Thoracic aorta (tissue), 2 donors: ENCODE measurements at places on chromosomes 1 and 21. TPM values are rescaled to one million over a fixed set of nuclear protein-coding genes. Genes with fewer than 3 reads are reported as not detected.

UBXN10 gene
- total RNA-seq, result 0.68 TPM

OR6K3 gene
- total RNA-seq, result not detected

STUM gene
- total RNA-seq, result 1.6 TPM

CYP4A11 gene
- total RNA-seq, result not detected

TPTE gene
- not detected for total RNA-seq

ARMH1 gene
- total RNA-seq, result 5.8 TPM

ILF2 gene
- 75.7 TPM for total RNA-seq

SELP gene
- total RNA-seq, result 9.3 TPM

PTPN7 gene
- total RNA-seq, result 4.3 TPM

SPOCD1 gene
- total RNA-seq, result 6.6 TPM

ORC1 gene
- 0.49 TPM for total RNA-seq

EXTL1 gene
- 1.6 TPM for total RNA-seq

CD53 gene
- total RNA-seq, result 55.6 TPM

C8A gene
- total RNA-seq, result not detected

GRCh38 chr21:31888936-31889371 lies 16.1 kb downstream of the HUNK start:
- no peak for DNase-seq

- no peak for DNase-seq
Observed at GRCh38 chr1:219806020-219806419, 122.3 kb downstream of the SLC30A10 start.

- no peak for DNase-seq
Observed at GRCh38 chr1:200206340-200206739, 178.8 kb downstream of the NR5A2 start.

GRCh38 chr1:26360807-26361604 lies 7.1 kb upstream of the CRYBG2 start:
- no peak for DNase-seq

DNA sequence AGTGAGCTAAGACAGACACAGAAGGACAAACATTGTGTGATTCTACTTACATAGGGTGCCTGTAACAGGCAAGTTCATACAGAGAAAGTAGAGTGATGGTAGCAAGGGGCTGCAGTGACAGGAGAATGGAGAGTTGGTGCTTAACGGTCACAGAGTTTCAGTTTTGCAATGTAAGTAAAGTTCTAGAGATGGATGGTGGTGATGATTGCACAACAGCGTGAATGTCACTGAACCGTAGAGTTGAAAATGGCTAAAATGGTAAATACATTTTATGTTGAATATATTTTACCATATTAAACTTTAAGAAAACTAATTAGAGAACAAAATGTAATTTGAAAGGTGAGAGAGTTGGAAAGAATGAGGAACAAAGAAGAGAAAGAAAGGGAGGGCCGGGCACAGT lies 8.7 kb downstream of the CFAP107 start:
- DNase-seq, result no peak

- DNase-seq, result peak; percentile 40
Observed at GRCh38 chr1:165592945-165593823, 37.9 kb upstream of the MGST3 start.

GRCh38 chr1:2432441-2432844 lies 20.1 kb upstream of the PEX10 start:
- DNase-seq, result no peak

DNA sequence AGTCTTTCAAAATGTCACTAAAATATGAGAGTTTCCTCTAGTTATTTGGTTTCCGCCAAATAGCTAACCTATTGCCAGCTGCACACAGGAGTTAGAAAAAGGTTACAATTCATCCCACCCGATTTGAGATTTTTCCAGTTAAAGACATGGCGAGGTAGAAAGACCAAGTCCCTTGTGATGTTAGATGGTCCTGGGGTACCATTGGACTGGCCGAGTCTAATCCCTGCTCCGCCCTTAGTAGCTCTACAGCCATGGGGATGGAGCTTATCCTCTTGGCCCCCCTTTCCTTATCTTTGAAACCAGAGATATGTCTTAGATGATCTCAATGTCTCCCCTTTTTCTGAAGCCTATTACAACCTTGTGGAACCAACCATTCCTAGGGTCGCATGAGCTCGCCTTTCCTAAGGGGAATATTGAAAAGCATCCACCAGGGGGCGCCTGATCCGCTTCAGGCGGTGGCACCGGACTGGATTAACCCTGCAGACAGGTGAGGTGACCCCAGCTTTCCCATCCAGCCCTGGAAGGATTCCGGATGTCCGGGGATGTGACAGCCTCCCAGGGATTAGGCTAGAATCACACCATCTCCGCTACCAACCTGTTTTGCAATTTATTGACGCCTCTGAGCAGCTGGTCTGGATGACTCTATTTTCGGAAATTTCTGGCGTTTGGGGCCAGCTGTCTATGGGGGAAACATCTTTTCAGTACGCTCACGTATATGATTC lies 68.3 kb upstream of the SIM2 start:
- no peak for DNase-seq

- DNase-seq, result no peak
Observed at GRCh38 chr1:162151900-162152829, 82.7 kb downstream of the NOS1AP start.

DNA sequence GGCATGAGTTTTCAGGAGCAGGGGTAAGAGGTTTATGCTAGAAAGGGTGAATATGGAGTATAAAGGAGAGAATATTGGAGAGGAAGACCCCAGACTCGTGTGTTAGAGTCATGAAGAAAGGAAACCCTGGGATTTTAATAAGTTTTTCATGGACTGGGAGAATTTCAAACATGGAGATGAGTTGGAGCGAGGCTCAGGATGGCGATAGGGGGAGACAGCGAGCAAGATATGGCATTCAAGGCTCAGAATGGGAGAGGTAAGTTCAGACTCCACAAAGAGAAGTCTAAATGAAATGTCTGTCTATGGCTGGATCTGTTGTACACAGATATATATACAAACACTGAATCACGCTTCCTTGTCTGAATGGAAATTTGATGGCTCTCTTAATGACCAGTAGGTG lies 92.5 kb downstream of the LRRC40 start:
- no peak for DNase-seq

GRCh38 chr1:201709564-201710295 lies 119.2 kb upstream of the IPO9 start:
- DNase-seq, result no peak

DNA sequence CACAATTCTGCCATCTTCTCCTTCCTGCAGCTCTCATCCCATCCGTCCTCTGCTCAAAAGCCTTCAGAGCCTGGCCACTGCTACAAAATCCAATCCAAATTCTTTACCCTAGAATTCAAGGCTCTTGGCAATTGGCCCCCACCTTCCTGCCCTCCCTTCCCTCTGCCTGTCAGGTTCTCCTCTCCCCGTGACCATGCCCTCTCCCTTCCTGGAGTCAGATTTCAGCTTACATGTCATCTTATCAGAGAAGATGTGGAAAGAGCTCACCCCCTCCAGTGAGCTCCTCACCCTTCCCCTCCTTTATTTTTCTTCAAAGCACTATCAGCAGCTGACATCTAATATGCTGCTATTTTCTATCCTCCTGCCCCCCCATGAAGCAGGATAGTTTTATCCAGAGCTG lies 86.9 kb downstream of the GRIK3 start:
- no peak for DNase-seq

DNA sequence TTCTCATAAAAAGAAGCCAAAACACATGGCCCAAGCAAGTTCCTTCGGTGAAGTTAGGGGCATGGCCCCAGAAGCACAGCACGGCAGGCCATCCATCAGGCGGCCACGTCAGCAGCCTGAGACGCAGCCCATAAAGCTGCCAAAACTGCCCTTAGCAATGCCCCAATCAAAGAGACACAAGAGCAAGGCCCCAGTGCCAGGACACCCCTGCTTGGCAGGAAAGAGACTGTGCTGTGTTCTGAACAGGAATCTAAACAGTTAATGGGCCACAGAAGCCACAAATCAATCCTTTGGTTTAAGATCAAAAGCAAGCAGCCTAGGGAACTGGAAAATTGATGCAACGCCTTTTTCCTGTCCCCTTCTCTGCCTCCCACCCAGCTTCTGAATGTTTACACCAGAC lies 497.0 kb upstream of the USP24 start:
- no peak for DNase-seq

DNA sequence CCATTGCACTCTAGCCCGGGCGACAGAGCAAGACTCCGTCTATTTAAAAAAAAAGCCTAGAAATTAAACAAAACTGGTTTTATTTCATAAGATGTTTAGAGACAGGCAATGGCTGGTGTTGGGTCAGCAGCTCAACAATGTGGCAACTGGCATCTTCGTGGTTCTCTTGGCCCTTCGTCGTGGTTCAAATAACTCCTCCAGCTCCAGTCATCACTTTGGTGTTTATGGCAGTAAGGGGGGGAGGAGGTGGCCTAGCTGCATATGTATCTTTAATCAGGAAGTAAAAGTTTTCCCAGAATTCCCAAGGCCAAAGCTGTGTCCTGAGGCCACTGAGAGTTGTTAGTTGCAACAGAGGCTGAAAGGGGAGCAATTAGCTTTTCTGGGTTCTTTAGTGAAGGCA lies 13.0 kb upstream of the LTN1 start:
- no peak for DNase-seq

GRCh38 chr1:74368335-74368734 lies 133.1 kb downstream of the TNNI3K start:
- no peak for DNase-seq

- no peak for DNase-seq
Observed at GRCh38 chr1:102640872-102641271, 467.4 kb downstream of the COL11A1 start.

- DNase-seq, result no peak
Observed at GRCh38 chr1:159113596-159114433, 37.2 kb upstream of the AIM2 start.

- no peak for DNase-seq
Observed at GRCh38 chr1:29455781-29456180, 219.5 kb downstream of the PTPRU start.

DNA sequence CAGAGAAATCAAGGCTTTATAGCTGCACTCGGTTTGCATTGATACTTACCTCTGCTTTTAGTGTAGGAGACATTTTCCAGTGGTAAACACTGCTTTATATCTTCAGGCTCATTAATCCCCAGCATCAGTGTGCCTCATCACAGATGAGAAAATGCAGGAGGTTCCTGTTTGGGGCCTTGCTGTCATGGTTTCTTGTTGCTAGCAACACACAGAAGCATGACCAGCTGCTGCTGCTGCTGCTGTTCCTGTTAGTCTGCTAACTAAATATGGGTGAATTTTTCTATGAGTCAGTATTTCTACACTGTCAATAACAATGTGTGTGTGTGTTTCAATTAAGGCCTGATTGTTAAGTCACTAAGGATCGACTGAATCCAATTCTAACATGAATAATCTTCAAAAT lies 85.8 kb upstream of the RGS1 start:
- DNase-seq, result peak; percentile 31

DNA sequence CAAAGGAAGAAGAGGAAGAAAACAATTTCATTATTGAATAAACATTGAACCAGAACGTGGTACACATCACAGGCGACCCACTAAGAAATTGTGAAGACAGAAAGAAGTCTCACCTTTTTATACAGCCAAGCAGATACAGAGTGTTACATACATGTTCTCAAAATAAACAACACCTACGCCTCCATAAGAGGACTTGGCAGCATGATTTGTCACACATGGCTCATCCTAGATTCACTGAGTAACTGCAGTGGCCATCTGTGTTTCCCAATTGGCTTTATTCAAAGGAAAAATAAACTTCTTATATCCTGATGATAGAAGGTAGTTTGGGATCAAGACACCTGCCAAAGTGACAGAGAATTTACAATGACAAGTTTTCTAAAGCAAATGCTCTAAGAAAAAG lies 7.6 kb upstream of the KRTAP19-8 start:
- no peak for DNase-seq

- DNase-seq, result no peak
Observed at GRCh38 chr1:96002201-96002600, 719.4 kb upstream of the PTBP2 start.

GRCh38 chr1:119081267-119081666 lies 59.2 kb downstream of the WARS2 start:
- DNase-seq, result no peak

- no peak for DNase-seq
Observed at GRCh38 chr1:156895455-156895812, 1.9 kb downstream of the PEAR1 start.

GRCh38 chr1:101408212-101409042 lies 171.6 kb downstream of the S1PR1 start:
- no peak for DNase-seq

DNA sequence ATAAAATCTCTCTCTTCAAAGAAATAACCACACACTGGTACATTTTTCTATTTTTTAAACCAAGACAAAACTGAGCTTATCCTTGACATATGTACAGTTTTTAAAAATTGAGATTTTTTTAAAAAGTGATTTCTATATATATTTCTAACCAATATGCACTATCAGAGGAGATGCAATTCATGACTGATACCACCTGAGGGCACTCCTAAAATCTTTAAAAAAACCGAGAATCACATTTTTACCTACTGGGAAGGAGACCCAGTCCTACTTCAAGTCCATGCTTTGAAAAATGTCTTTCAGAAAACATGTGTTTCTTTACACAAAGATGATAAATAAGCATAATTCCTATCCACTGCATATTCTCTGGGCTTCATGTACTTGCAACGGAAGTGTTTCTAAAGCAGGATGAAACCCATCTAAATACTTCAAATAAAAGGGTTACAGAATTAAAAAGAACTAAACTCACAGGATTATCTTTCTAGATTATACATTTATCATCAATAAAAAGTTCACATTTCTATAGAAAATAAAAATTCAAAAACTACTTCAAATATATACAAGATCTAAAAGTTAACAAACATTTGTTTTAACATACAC lies 98.6 kb downstream of the ENAH start:
- DNase-seq, result no peak

GRCh38 chr1:203038217-203038741 lies 12.0 kb downstream of the PPFIA4 start:
- peak; percentile 67 for DNase-seq

GRCh38 chr1:157080714-157081113 lies 18.9 kb downstream of the ETV3L start:
- no peak for DNase-seq
